Stimulated activated CD8-positive, alpha-beta memory T cell treated with anti-CD3 and anti-CD28 coated beads, Interleukin-4, amount 100 ng/mL, for 24 hours (primary cell): ENCODE measurements at places on chromosomes 16 and 17.

DNA sequence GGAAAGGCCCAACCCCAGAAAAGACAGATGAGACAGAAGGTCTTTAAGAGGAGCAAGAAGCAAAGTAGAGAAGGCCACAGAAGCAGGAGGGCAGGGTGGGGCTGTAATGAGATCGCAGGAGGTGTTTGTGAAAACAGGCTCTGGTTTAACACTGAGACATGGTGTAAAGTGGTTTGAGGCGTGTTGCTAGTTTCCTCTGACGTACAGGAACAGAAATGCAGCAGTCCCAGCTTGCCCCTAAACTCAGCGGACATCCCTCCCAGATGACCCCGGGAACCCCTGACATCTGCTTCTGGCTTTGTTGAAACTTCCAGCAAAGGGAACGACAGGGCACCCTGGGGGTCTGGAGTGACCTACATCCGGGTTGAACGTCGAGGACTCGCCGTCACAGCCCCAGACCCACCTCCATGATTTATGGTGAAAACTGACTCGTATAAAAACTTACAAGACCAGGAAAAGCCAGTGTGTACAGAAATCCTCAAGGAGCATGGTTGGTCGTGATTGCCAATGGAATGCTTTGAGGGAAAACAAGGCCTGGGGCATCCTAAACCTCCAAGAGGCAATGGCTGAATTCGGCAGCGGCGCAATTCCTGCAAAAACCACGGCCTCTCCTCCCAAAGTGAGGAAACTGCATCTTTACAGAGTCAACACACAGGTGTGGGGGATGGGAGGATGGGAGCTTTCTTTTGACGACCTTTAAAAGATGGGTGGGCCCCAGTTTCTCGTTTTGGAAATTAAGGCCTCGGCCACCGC, 25.8 kb downstream of the LITAF start:
- DNase-seq: peak; percentile 34

GRCh38 chr17:42853597-42853967, 2.6 kb downstream of the AOC3 start:
- no peak for DNase-seq

GRCh38 chr17:16521070-16521727, 29.2 kb upstream of the LRRC75A start:
- DNase-seq: peak; percentile 25

GRCh38 chr17:28040406-28040805, 2.1 kb upstream of the NLK start:
- no peak for DNase-seq

GRCh38 chr16:74123195-74123594, 173.4 kb upstream of the PSMD7 start:
- no peak for DNase-seq

DNA sequence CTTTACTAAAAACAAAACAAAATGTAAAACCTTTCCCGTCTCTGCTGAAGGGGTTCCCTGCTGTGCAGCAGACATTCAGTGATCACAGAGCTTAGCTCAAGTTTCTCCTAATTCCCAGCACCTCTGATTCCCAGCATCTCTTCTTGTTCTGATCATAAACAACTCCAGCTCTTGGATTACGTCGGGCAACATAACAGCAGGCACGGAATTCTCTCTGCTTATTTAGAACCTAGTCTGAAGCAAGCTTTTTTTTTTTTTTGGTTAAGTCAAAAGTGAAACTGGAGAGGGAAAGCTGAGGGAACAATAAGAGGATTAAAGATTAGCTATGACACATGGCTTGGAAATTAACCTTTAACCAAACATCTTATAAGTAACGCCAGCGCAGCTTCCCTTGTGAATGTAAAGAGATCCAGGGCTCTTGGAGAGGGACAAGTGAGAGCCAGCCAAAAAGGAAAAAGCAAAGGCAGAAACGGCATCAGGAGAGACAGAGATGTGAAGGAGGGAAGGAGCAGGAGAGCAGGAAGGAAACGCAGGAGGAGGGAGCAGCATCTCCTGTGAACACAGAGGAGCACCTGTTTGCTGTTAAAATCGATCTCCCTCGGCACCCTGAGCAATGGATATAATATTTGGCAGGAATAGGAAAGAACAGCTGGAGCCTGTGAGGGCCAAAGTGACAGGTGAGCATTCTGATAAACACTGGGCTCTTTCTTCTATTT, at the start of gene BCO1:
TSS of gene BCO1 (plus strand) at position 394 of the 716 bp plus-strand sequence. CDS start at position 614, 220 bp downstream.
- DNase-seq: no peak

DNA sequence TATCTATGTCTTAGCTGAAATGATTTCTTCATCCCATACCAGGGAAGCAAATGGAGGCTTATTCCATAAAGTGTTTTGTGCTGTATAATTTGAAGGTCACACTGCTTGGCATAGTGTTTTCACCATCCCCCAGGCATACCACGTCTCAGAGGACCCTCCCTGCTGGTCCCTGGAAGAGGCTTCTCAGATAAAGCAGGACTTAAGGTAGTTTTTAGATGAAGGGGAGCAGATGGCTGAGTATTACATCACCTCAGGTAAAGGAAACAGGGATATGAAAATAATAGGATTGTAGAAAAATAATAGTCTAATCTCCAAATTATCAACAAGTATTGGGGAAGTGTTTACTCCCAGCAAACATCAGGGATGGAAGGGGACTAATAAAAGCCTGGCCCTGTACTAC, 7.3 kb upstream of the SMG1 start:
- no peak for DNase-seq

GRCh38 chr16:16075488-16076422, 126.3 kb downstream of the ABCC1 start:
- no peak for DNase-seq

DNA sequence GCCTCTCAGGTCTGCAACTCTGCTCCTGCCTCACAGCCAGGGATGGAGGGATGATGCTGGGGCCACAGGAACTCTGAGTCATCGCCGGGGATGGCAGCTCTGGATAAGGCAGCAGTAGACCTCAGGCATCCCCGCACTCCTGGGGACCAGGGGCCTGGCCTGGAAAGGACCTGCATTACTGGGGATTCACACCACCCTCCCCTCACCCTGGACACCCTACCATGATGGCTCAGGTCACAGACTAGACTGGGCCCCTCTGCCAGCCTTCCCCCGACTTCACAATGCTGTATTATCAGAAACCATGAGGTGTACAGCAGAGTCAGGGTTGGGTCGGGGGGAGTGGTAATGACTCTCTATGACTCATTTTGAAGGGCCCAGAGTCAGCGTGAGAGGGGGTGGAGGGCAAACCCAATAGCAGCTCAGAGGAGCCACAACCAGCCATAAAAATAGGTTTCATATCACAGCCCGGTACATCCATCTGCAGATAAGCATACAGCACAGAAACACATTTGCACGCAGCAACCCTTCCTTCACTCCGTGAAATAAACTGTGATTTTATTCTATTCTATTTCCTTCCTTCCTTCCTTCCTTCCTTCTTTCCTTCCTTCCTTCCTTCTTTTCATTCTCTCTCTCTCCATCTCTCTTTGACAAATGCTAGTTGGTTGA, 28.8 kb downstream of the DYNLRB2 start:
- peak; percentile 65 for DNase-seq

- no peak for DNase-seq
Measured at GRCh38 chr17:57898487-57899311, 48.9 kb upstream of the MRPS23 start.

- DNase-seq: no peak
Measured at GRCh38 chr17:14482715-14483114, 181.8 kb downstream of the HS3ST3B1 start.

DNA sequence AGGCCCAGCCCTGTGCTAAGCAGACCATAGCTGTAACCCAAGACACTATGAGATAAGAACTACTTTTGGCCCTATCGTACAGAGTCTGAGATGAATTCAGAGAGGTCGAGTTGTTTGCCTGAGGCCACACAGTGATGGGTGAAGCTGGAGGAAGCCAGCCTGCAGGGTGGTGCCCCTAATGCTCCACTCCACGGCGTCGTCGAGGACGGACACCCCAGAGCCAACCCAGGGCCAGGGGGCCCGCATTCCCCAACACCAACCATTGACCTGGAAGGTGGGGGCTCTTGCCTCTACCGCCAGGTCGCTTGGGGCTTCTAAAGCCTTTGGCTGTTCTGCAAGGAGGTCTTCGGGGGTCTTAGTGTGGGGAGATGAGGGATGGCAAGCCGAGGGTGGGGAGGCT, 84.1 kb downstream of the IRF8 start:
- no peak for DNase-seq

DNA sequence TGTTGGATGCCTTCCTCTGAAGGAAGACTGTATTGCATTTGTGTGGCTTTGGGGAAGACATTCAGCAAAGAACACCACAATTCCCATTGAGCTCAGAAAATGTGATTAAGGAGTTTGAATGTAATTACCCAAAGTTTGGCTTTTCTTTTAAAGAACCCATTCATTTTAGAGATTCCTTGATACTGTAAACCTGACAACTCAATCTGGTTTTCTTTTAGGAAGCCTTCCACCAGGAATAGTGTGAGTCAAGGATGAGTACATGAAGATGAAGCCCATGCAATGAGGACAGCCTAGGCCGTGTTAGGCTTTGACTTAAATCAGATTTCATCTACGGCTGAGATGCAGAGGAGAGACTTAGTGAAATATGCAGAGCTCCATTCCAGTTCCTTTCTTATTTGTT, 271.7 kb upstream of the TBX2 start:
- DNase-seq: no peak

DNA sequence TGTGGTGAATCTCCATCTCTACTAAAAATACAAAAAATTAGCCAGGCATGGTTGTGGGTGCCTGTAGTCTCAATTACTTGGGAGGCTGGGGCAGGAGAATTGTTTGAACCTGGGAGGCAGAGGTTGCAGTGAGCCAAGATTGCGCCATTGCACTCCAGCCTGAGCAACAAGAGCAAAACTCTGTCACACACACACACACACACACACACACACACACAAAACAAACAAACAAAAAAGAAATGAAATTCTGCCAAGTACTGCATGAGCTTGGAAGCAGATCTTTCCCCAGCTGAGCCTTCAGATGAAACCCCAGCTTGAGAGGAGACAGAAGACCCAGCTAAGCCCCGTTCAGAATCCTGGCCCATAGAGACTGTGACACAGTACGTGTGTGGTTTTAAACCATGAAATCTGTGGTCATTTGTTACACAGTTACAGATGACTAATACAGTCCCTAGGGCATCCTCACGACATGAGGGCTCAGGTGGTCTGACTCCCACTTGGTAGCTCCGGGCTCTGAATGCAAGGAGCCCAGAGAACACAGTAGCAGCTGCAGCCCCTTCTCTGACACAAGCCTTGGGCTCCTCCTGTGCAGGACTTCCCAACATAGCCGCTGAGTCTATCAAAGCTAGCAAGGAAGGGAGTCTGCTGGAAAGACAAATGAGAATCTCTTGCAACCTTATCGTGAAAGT, 132.8 kb downstream of the SEC14L1 start:
- no peak for DNase-seq

- DNase-seq: no peak
Measured at GRCh38 chr17:19551165-19551564, 17.5 kb downstream of the SLC47A1 start.

- no peak for DNase-seq
Measured at GRCh38 chr16:80962879-80963278, 43.8 kb downstream of the CMC2 start.

GRCh38 chr16:71647391-71647790, 21.4 kb downstream of the MARVELD3 start:
- no peak for DNase-seq

GRCh38 chr17:37527249-37527851, 37.7 kb downstream of the DUSP14 start:
- no peak for DNase-seq

GRCh38 chr17:72470121-72470705, 349.4 kb downstream of the SOX9 start:
- no peak for DNase-seq

DNA sequence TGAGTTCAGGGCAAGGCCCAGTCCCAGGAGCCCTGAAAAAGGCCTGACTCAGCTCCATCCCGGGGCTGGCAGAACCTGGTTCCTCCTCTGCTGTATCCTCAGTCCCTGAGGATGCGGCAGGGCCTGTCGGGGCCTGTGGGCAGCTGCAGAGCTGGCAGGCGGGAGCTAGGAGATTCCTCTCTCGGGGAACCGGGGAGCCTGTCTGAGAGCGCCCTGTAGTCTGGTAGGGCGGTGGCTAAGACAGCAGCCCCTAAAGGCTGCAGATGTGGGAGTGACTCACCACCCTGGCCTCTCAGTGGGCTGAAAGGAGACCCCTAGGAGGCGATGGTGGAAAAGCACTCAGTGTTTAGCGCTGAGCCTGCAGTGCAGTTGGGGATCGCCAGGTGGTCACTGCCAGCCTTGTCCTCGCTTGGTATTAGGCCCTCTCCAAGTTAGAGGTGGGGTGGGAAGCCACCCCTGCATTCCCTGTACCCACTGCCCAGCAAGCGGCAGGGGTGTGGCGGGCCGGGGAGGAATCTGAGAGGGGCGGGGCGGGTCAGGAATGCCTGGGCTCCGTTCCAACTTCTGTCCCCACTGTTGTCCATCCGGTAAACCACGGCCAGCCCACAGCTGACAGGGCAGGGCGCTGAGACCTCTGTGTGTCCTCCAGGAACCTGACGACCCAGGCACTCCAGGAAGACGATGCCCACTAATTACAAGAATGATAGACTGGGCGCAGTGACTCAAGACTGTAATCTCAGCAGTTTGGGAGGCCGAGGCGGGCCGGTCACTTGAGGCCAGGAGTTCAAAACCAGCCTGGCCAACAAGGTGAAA, 29.5 kb upstream of the CDH1 start:
- DNase-seq: no peak

DNA sequence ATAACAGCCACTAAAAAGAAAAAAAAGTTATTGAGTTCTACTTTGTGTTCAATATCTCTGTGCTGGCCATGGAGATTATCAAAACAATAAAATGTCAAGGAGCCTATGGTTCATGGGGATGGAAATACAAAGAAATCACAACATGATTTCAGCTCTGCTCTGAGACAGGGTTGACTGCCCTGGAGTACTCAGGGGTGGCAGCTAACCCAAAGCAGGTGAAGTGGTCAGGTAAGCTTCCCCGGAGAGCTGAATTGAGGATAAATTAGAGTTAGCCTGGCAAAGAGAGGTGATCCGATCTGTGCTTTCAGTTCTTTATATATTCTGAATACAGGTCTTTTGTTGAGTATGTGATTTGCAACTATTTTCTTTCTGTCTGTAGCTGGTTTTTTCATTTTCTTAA, 119.3 kb upstream of the TMEM97 start:
- DNase-seq: no peak

- no peak for DNase-seq
Measured at GRCh38 chr17:60923000-60923399, 245.3 kb downstream of the BCAS3 start.

GRCh38 chr17:69523244-69523861, 108.9 kb downstream of the MAP2K6 start:
- DNase-seq: no peak

DNA sequence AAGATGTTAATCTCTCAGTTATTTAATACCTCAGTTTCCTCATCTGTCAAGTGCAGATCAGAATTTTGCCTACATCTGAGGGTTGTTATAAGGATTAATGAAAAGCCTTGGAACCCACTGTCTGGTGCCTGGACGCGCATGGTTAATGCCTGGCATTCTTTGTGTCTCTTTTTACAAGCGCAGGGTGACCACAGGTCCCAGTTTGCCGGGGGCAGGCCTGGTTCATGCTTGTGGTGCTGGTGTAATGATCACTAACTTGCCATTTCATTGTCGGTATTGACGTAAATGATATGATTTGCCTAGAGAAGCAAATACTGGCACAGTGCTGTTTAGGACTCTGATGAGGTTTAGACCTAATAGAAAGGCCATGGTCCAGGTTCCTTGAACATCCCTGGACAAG, 23.1 kb downstream of the MRC2 start:
- DNase-seq: no peak
